Vagina (tissue), 2 donors: ENCODE measurements at places on chromosomes 16 and 17. TPM values are rescaled to one million over a fixed set of nuclear protein-coding genes. Genes with fewer than 3 reads are reported as not detected.

The PPY gene
- total RNA-seq: not detected

The C16orf92 gene
- not detected for total RNA-seq

The NKD1 gene
- 1.7 TPM for total RNA-seq

The TMEM220 gene
- 10.3 TPM for total RNA-seq

The IL17C gene
- total RNA-seq: not detected

The SMTNL2 gene
- total RNA-seq: 2.5 TPM

The TPPP3 gene
- total RNA-seq: 28.2 TPM

The SCGB1C2 gene
- not detected for total RNA-seq

The NPIPB2 gene
- total RNA-seq: 13.5 TPM

DNA sequence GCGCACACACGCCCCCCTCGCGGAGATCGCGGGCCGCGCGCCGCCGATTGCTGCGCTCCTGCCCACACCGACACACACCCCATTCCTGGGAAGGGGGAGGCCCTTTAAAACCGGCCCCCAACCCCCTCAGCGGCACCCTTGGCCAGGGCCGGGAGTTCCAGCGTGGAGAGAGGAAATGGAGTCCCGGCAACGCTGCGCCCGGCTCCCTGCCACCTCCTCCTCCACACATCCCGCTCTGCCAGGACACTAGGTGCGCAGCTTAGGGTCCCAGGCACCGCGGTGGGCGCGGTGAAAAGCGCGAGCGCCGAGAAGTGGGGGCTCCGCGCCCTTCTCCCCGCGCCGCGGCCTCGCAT lies 397 bp downstream of the CDC42EP4 start:
- no peak for DNase-seq

GRCh38 chr16:58863042-58863441 lies 128.9 kb upstream of the GOT2 start:
- DNase-seq: no peak

DNA sequence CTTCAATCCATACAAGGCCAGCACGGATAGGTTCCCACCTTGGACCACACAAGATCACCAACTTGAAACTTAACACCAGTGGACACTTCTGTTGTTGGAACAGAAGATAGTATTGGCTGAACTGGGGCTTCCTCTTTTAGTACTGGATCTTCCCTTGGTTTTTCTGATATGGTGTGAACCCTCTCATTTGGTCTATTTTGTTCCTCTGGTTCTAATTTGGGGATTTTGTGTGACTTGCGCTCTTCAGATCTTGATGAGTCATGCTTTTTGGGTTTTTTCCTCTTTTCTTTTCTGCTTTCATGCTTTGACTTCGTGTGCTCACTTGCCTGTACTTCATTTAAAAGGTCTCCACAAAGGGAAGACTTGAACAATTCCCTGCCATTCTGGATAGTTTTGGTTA lies 39.0 kb downstream of the SOST start:
- DNase-seq: no peak

DNA sequence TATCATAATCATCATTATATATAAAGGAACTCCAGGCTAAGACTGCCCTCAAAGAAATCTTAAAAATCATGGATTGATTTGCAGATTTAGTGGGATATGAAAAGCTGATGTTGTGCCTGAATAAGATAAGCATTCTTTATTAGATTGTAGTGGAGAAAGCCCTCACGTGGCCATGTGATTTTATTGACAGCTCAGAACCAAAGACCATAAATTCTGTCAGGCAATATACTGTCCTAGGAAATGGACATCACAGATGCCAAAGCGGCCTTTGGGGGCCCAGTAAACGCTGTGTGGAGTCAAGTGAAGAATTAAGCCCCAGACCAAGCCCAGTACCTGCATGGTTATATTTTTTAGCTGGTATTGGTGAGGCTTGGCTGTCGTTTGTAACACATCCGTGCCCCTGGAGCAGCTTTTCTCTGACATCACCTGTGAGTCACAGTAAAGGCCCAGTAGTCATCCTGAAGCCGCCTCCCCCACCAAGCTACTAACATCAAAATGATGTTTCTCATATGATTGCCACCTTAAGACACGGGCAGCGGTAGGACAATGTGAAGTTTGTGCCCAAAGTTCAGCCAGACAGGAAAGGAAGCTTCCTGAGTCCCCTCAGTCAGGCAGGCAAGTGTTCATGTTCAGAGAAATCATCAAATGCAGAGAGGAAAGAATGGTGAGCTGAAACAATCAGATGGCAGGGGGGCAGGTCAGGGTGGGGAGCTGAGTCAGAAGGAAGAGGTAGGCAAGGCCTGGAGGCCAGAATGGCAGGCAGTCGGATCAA lies 209.4 kb downstream of the IRX3 start:
- peak; percentile 76 for DNase-seq

GRCh38 chr16:25317732-25318316 lies 60.2 kb upstream of the ZKSCAN2 start:
- DNase-seq: no peak

GRCh38 chr16:51242296-51242994 lies 91.4 kb upstream of the SALL1 start:
- DNase-seq: peak; percentile 64

DNA sequence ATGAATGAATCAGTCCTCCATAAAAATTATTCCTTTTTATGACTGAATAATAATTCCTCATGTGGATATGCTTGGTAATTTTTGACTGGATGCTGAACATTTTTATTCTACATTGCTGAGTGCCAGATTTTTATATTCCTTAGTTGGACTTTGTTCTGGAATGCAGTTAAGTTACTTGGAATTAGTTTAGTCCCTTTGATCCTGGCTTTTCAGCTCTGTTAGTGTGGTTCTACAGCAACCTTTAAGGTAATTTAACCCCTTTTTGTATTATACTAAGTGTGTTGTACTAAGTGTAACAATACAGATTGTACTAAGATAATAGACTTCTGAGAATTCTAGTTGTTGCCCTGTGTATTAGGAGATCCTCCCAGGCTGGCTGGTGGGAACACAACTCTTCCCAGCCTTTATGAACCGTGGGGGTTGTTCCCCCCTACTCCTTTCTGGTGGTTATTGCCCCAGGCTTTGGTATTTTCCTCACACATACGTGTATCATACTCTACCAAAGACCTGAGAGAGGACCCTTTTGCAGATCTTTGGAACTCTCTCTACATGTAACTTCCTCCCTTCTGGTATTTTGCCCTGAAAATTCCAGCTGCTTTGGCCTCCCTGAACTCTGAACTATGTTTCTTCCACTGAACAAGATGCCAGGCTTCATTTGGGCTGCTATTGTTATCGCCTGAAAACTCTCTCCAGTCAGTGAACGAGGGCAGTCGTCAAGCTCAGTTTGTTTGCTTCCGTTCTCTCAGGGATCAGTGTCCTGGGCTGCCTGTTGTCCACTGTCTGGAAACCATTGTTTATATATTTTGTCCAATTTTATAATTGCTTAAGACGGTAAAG lies 30.5 kb downstream of the TANGO6 start:
- DNase-seq: no peak

DNA sequence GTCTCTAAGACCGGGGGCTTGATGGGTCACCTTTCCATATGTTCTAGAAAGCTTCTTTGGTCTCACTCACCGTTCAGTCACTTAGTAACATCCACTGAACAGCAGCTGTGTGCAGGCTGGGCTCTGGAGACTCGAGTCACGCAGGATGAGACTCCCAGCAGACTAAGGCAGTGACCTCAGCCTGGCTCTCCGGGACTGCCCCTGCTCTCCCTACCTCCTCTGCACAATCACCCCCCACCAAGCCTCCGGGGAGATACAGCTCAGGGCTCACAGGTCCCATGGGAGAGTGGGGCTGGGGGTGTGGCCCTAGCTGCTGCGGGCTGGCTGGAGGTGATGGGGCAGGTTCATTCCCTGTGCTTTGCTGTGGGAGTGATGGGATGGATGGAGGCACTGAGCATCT lies 14.1 kb downstream of the FLYWCH2 start:
- no peak for DNase-seq

GRCh38 chr16:57533431-57534336 lies 2.7 kb downstream of the CCDC102A start:
- peak; percentile 87 for DNase-seq

DNA sequence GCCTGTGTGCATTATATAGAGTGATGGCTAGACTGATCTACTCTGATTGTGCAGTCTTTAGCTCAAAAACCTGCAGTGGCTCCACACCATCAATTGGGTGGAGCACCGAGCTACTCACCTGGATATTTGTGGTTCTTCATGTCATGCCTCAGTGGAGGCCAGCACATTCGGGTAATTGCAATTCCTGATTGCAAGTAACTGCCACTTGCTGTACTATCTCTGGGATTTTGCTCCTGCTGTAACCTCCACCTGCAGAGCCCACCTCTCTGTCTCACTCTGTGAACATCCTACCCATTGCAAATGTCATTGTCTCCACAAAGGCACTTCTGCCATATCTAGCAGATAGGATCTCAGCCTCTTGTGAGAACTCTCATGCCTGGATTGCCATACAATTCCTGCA lies 1.7 kb upstream of the CCL1 start:
- DNase-seq: no peak

DNA sequence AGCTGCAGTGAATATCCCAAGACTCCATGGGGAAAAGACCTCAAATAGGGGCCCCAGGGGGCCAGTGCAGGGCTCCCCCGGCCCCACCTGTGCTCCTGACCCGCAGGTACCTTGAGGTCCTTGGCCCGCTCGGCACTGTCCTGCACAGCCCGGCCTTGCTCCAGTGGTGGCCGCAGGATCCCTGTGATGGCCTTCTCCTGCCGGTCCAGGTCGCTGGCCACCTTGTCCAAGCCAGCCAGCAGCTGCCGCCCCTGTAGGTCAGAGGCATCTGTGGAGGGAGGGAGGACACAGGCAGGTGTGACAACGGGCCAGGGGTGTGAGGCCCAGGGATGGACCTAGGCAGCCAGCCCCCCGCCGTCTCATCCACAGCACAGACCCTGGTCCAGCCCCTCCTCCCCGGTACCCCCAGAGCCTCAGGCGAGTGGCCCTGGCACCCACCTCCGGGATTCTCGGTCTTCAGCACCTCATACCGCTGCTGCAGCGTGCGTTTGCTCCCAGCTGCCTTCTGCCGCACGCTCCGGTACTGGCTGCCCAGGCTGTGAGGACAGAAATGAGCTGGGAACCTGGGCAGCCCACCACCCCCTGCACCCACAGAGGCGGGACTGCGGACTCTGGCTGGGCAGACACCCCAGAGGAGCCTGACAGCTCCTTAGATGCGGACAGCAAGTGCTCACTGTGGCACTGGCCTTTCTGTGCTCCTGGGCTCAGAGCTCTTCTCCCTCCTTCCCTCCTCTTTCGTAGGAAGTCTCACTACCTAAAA lies 43.7 kb downstream of the PPL start:
- no peak for DNase-seq

- no peak for DNase-seq
Measured at GRCh38 chr17:82021107-82021899, 1.4 kb downstream of the CENPX start.

GRCh38 chr16:22934786-22935185 lies 120.8 kb downstream of the HS3ST2 start:
- no peak for DNase-seq

DNA sequence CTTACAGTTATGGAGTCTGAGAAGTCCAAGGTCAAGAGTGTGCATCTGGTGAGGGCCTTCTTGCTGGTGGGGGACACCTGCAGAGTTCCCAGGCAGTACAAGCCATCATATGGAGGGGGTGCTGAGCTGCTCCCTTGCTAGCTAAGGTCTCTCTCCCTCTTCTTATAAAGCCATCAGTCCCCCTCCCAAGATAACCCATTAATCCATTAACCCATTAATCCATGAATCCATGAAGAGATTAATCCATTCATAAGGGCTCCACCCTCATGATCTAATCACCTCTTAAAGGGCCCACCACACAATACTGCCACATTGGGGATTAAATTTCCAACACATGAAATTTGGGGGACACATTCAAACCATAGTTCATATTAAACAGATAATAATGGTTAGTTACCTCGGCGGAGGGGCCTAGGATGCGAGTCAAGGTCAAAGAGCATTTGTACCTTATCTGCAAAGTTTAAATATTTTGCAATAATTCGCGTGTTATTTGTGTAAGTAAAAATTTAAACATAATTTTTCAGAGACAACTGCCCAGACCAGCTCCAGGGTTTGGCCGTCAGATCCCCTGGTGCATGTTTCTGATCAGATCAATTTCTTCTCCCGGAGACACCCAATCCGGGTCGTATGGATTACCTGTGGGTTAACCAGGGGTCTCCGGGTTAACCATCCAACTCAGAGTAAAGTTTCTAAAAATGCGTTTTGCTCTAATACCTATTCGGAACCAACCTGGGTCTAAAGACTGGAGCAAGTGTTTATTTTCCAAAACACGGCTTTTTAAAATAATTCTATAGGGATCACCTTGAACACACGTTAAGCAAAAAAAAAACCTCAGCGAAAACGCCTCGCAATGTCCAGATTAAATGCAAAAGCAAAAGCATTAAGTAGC lies 740 bp upstream of the POLR3E start:
- no peak for DNase-seq

GRCh38 chr16:69311533-69312387 lies 610 bp downstream of the VPS4A start:
- no peak for DNase-seq

- DNase-seq: no peak
Measured at GRCh38 chr17:49873926-49874325, 26.1 kb upstream of the TAC4 start.

- DNase-seq: no peak
Measured at GRCh38 chr17:11671126-11671525, 72.9 kb downstream of the DNAH9 start.

DNA sequence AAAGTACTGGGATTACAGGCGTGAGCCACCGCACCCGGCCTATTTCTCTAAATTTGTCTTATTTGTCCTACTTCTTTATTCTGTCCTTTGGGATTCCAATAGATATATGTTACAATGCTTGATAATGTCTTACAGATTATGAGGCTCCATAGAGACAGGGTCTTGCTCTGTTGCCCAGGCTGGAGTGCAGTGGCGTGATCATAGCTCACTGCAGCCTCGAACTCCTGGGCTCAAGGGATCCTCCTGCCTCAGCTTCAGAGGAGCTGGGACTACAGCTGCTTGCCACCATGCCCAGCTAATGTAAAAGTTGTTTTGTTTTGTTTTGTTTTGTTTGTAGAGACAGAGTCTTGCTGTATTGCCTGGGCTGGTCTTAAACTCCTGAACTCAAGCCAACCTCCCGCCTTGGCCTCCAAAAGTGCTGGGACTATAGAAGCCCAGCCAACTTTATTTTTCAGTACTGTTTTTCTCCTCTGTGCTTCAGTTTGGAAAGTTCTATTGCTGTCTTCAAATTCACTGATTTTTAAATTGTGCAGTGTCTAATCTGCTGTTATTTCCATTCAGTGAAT lies 10.3 kb downstream of the ANKRD13B start:
- no peak for DNase-seq

DNA sequence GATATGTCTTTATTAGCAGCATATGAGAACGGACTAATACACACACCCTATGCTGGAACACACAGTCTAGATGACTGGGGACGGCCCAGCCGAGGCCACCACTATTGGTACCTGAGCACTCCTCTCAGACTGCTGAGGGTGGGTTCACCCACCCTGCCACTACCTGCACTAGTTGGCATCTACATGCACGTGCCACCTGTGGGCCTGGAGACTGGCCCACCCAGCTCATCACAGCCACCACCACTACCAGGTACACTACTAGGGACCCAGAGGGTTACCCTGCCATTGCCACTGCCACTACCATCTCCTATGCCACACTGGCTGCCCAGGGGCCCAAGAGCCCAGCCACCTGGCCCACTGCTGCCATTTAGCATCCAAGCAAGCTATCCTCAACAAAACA lies 32.5 kb downstream of the MEAK7 start:
- DNase-seq: no peak
